ENCODE measurements at places on chromosomes 2 and 18.

- DNase-seq: no peak
- no peak overlapping the region for H3K4me3 ChIP-seq
- no peak overlapping the region for H3K27ac ChIP-seq
Measured at GRCh38 chr18:44938720-44939665, 258.3 kb downstream of the SETBP1 start.

- H3K4me3 ChIP-seq: no peak overlapping the region
- DNase-seq: peak; percentile 31
- H3K4me1 ChIP-seq: no peaks in the 10 kb centered on the region
- no peak overlapping the region for H3K27ac ChIP-seq
- no peaks in the 10 kb centered on the region for H3K36me3 ChIP-seq
Measured at GRCh38 chr18:1062588-1062987, 157.9 kb downstream of the ADCYAP1 start.

DNA sequence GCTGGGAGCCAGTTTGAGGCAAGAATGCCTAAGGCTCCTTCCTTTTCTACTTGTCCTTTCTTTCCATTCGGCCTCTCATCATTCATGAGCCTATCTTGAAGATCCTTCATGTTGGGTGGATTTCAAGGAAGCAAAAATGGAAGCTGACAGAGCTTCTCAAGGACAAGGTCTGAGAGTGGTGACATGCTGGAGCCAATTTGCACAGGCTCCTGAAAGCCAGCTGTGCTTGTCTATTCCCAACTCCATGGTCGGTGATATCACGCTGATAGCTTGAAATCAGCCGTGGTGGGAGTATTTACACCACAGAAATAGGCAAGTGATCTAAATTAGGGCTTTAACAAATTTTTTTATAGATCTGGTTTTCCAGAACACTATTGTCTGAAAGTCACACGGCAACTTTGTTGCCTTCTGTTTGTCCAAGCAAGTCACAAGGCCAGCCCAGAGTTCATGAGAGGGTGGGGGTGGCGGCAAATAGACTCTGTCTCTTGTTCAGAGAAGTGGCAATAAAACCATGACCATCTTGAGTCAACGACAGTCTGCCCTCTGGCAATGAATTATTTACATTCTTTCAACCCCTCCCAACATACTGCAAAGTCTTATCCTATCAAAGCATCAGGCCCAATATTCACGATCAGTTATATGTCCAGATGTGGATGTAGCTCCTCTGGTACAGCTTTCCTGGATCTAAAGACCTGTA is 49.9 kb upstream of the SLC35F5 start:
- H3K36me3 ChIP-seq: no peaks in the 10 kb centered on the region
- H3K27ac ChIP-seq: no peak overlapping the region
- no peaks in the 10 kb centered on the region for H3K4me1 ChIP-seq
- no peak for DNase-seq

- no peaks in the 10 kb centered on the region for H3K36me3 ChIP-seq
- DNase-seq: peak; percentile 51
- no peaks in the 10 kb centered on the region for H3K4me1 ChIP-seq
- no peaks in the 10 kb centered on the region for H3K27me3 ChIP-seq
- H3K27ac ChIP-seq: no peak overlapping the region
Measured at GRCh38 chr2:15527074-15527739, 33.9 kb downstream of the NBAS start.

DNA sequence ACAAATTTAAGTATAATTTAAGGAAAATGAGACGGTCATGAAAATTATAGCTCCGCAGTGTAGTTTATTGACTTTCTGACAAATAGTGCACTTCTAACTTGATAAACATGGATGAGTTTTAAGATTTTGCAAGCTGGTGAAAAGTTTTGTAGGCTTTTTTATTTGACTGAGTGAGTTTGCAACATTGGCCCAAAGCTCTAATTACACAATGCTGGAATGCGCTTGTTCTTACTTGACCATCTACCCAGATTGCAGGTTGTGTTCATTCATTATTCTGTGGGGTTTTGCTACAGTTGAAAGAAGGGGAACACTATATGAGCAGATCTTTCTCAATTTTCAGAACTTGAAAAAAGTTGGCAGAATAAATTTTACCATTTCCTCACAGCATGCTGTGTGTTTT is 13.5 kb downstream of the SPOPL start:
- no peaks in the 10 kb centered on the region for H3K27me3 ChIP-seq

DNA sequence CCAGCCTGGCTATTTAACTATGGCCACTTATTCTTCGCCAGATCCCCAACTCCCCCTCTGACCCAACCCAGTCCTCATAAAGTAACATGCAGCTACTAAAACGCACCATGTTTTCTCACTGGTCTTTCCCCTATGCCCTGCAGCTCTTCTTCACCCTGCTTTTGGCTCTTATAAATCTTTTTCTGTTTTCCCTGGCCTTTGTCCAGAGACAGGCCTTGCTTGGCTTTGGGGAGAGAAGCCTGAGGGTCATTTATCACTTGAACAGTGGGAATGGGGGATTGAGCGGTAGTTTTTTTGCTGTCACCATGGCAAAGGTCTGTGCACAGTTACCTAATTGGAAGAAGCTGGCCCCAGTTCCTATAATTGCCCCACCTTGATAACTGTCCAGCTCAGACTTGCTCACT is 202.9 kb upstream of the NT5C1B start:
- H3K4me1 ChIP-seq: no peaks in the 10 kb centered on the region
- H3K27ac ChIP-seq: no peak overlapping the region
- no peaks in the 10 kb centered on the region for H3K27me3 ChIP-seq
- DNase-seq: no peak
- H3K4me3 ChIP-seq: no peak overlapping the region

GRCh38 chr2:232349546-232349945 is 29.0 kb upstream of the ALPP start:
- H3K27ac ChIP-seq: no peak overlapping the region
- peaks cover 22% of the 10 kb centered on the region for H3K27me3 ChIP-seq
- no peaks in the 10 kb centered on the region for H3K4me1 ChIP-seq
- DNase-seq: no peak

DNA sequence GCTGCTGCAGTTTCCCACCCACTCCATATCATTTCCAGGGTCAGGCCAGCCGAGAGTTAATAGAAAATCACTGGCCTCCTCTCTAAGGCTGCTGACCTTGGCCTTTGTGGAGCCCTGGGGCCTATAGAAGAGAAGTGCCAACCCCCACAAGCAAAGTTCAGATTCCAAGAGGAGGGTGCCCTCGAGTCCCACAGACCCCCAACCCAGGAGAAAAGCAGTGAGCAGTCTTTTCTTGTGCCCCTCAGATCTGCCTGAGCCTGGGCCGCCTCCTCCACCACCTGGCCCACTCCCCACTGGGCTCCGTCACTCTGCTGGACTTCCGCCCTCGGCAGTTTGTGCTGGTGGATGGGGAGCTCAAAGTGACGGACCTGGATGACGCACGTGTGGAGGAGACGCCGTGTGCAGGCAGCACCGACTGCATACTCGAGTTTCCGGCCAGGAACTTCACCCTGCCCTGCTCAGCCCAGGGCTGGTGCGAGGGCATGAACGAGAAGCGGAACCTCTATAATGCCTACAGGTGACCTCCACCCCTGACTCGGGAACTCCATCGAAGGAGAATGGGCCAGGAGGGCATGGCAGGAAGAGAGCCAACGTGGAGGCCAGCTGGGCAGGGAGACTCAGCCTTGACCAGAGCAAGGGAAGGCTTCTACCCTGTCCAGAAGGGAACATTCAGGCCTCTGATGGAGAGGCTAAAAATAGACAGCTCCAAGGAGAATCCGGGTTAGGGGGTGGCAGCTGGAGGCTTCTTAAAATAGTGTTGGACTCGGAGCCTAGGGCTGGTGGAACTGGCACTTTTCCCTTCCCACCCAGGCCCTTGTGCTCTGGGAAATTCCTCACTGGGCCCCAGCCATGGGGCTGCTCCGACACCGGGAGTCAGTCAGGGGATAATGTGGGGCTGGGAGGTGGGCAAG is 6.2 kb downstream of the PKDCC start:
- H3K27me3 ChIP-seq: peaks cover 11% of the 10 kb centered on the region
- no peak overlapping the region for H3K27ac ChIP-seq
- no peak for DNase-seq
- H3K4me3 ChIP-seq: no peak overlapping the region
- no peaks in the 10 kb centered on the region for H3K36me3 ChIP-seq

GRCh38 chr2:102435741-102436140 is 12.8 kb downstream of the IL18RAP start:
- H3K4me3 ChIP-seq: no peak overlapping the region
- DNase-seq: no peak
- H3K4me1 ChIP-seq: no peaks in the 10 kb centered on the region

DNA sequence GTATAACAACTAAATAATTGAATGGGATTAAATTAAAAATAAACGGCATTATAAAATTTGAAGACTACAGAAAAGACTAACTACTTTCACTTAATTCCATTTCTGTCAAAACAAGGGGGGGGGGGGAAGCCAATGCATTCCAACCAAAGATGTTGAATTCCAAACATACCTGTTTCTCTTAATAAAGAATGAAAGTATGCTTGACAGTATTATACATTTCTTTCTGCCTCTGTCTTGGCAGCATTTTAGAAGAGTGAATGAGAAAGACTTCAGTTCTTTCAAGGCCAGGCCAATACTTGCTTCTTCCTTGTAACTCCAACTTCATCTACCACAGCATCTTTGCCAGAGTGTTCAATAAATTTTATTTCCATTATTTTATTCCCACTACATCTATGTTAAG is 65.9 kb downstream of the PDE11A start:
- no peaks in the 10 kb centered on the region for H3K36me3 ChIP-seq
- no peaks in the 10 kb centered on the region for H3K27me3 ChIP-seq
- H3K4me1 ChIP-seq: 0 out of 2 replicates have a peak, but pooled peaks cover 3% of the 10 kb centered on the region
- peak; percentile 16 for DNase-seq
- H3K27ac ChIP-seq: no peak overlapping the region

DNA sequence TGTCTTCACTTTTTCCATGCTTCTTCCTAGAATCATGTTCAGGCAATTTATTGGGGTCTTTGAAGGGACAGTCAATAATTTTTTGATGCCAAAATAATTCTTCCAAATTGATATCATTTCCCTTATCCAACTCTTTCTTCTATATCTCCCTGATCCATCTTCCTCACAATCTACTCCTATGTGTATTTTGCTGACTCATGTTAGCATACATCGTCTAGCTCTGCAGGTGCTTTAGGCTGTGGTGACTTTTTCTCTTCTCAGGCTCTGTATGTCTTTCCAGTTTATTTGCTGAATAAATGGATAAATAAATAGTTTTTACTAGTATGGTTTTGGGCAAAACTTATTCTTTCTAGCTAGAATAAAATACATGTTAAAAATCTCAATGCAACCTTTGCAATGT is 1650.9 kb upstream of the TMEFF2 start:
- H3K4me1 ChIP-seq: no peaks in the 10 kb centered on the region
- DNase-seq: no peak
- no peaks in the 10 kb centered on the region for H3K27me3 ChIP-seq
- no peaks in the 10 kb centered on the region for H3K36me3 ChIP-seq

DNA sequence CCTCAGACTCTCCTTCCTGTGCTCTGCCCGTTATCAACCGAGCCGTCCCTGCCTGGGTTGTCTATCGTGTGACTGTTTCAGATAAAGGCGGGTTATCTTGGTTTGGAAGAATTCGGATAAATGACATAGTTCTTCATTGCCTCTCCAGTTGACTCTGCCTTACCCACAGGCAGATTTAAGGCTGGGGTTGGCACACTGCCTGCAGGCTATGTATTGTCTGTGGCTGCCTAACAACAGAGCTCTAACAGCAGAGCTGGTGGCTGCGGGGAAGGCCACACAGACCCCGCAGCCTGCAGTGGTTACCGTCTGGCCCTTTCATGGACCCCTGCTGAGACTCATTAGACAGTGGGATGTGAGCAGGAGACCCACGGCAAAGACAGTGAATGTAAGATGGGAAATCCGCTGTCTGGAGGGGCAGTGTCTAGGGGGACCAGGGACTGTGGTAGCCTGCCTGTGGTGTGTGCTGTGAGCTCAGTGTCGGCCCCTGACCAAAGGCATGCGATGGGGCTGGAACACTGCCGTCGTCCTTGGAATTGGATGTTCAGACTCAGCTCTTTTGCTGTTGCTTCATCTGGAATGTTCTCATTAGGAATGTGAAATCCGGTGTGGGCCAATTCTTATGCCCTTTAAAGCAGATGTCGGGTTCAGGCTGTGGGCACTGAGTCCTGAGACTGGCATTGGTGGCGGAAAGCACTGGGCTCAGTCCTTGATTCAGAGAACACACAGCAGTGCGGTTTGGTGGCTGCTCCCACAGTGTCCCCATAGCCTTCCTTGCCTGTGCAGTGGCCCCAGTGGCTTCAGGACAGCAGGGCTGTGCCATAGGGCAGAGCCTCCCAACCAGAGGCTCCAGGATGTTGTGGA is 44.5 kb downstream of the SH3RF3 start:
- no peak overlapping the region for H3K27ac ChIP-seq
- peaks cover 8% of the 10 kb centered on the region for H3K4me1 ChIP-seq
- DNase-seq: peak; percentile 33
- H3K36me3 ChIP-seq: no peaks in the 10 kb centered on the region

- DNase-seq: no peak
- H3K4me3 ChIP-seq: no peak overlapping the region
- H3K27ac ChIP-seq: no peak overlapping the region
- H3K36me3 ChIP-seq: no peaks in the 10 kb centered on the region
- H3K4me1 ChIP-seq: no peaks in the 10 kb centered on the region
Measured at GRCh38 chr2:195364015-195364965, 292.7 kb upstream of the SLC39A10 start.

- no peak for DNase-seq
- H3K36me3 ChIP-seq: no peaks in the 10 kb centered on the region
- H3K4me1 ChIP-seq: peaks cover 6% of the 10 kb centered on the region
- H3K4me3 ChIP-seq: no peak overlapping the region
- no peaks in the 10 kb centered on the region for H3K27me3 ChIP-seq
Measured at GRCh38 chr18:46406539-46406932, 250.5 kb downstream of the LOXHD1 start.
